ENCODE measurements at places on chromosomes 5 and 9.
A peak's percentile ranks its signal among the peaks of the same experiment; 100 is the strongest.

DNA sequence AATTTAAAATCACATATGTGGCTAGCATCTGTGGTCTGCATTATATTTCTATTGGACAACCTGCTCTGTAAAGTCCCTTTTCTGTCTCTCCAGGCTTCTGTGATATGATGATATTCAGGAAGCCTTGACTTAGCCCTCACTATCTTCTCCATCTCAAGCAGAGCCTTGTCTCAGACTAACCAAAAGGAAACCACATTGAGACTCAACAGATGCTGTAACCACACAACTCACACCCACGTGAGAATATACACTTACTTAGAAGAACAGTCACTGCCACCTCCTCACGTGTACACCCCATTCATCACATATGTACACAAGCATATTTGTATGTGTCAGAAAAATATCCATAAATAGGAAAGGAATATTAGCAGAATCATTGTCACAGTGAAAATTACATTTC, 33.6 kb downstream of the HTR4 start:
- peak; percentile 29 for DNase-seq
- H3K4me1 ChIP-seq, result peaks cover 37% of the 10 kb centered on the region
- H3K27me3 ChIP-seq, result peaks cover 49% of the 10 kb centered on the region
- H3K27ac ChIP-seq, result no peak overlapping the region
- H3K36me3 ChIP-seq, result peaks cover 1% of the 10 kb centered on the region

GRCh38 chr5:149162401-149163084, 21.2 kb downstream of the ABLIM3 start:
- H3K36me3 ChIP-seq, result no peaks in the 10 kb centered on the region
- no peak overlapping the region for H3K27ac ChIP-seq
- no peak overlapping the region for H3K4me3 ChIP-seq
- H3K4me1 ChIP-seq, result no peaks in the 10 kb centered on the region
- no peak for DNase-seq

DNA sequence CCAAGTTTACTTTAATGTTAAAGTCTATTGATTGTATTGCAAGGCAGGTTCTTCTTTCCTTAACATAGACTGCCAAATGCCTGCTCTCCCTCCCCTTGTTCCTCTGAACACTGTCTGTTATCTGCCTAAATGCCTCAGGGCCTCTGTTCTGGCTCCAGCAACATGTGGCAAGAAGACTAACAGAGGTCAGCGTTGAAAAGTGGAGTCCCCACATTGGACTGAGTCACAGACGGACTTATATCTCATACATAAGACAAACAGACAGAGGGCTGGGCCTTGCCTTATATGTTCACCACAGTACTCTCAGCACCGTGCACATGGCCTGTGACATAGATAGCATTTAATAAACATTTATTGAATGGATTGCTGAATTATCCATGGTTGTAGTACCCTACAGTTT, 91.4 kb downstream of the TSSK1B start:
- no peaks in the 10 kb centered on the region for H3K4me1 ChIP-seq
- H3K27ac ChIP-seq, result no peak overlapping the region
- no peaks in the 10 kb centered on the region for H3K36me3 ChIP-seq

GRCh38 chr5:50667653-50668595, 1.5 kb downstream of the PARP8 start:
- peaks cover 7% of the 10 kb centered on the region for H3K36me3 ChIP-seq
- H3K4me1 ChIP-seq, result peaks cover 49% of the 10 kb centered on the region
- H3K27ac ChIP-seq, result peak overlapping the region; percentile 98
- peak; percentile 86 for DNase-seq
- H3K4me3 ChIP-seq, result peak overlapping the region; percentile 91
- no peaks in the 10 kb centered on the region for H3K27me3 ChIP-seq

DNA sequence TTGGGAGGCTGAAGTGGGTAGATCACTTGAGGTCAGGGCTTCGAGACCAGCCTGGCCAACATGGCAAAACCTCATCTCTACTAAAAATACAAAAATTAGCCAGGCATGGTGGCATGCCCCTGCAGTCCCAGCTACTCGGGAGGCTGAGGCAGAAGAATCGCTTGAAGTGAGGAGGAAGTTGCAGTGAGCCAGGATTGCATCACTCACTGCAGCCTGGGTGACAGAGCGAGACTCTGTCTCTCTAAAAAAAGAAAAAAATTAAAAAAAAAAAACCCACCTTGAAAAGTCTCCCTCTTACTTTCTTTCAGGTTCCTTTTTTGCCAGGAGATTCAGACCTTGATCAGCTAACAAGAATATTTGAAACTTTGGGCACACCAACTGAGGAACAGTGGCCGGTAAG, 34.2 kb downstream of the CDK7 start:
- H3K27me3 ChIP-seq, result no peaks in the 10 kb centered on the region
- H3K4me1 ChIP-seq, result peaks cover 6% of the 10 kb centered on the region
- no peak overlapping the region for H3K4me3 ChIP-seq
- no peak overlapping the region for H3K27ac ChIP-seq
- DNase-seq, result no peak
